Activated CD4-positive, alpha-beta T cell treated with anti-CD3 and anti-CD28 coated beads, Interleukin-2, amount 50 U/mL, for 24 hours (primary cell): ENCODE measurements at places on chromosomes 1 and 21.

DNA sequence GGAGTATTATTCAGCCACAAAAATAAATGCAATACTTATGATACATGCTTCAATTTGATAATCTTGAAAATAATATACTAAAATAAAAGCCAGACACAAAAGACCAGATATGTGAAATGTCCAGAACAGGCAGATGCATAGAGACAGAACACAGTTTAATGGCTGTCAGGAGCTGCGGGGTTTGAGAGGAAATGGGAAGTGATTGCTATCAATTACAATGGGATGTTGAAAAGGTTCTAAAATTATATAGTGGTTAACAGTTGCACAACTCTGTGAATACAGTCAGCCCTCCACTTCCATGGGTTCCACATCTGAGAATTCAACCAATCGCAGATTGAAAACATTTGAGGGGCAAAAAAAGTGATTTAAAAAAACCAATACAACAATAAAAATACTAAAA is 54.0 kb downstream of the LTN1 start:
- no peak for DNase-seq

- no peak for DNase-seq
Observed at GRCh38 chr1:165344736-165345135, 11.8 kb downstream of the LMX1A start.

GRCh38 chr1:97281962-97282361 is 560.4 kb downstream of the PTBP2 start:
- DNase-seq = no peak

DNA sequence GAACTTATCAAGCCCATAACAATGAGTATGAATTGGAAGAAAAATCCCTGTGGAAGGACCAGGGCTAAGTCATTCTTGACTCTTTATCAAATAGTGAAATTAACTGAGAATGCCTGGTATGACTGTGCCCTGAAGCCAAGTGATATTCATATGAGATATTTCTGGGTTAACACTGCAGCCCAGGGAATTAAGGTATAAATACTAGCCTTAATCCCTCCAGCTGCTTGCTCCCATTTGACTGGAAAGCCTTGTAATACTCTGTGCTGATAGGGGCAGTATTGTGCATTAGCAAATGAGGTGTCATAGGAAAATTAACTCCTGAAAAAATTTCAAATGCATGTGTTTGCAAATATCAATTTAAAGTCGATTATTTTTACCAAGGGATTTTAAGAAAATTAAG is 568.8 kb downstream of the LMO4 start:
- no peak for DNase-seq

DNA sequence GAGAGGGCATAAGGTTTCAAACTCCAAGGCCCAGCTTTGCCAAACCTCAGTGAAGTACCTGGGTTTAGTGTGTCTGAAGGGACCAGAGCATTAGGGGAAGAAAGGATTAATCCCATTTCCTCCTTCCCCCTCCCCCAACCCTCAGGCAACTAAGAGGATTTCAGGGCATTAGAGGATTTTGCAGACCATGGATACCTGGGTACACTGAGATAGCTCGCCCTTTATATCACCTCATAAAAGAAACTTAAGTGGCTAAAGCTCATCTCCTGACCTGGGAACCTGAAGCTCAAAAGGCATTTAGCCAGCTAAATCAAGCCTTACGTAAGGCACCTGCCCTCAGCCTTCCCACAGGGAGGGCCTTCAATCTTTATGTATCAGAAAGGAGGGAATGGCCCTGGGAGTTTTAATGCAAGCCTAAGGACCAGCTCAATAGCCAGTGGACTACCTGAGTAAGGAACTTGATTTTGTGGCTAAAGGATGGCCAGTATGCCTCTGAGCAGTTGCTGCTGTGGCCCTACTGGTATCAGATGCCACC is 26.4 kb upstream of the SMYD3 start:
- no peak for DNase-seq

- no peak for DNase-seq
Observed at GRCh38 chr1:21857840-21858670, 46.0 kb downstream of the LDLRAD2 start.

GRCh38 chr1:153380711-153381110 is 5.3 kb upstream of the S100A12 start:
- DNase-seq = no peak

- no peak for DNase-seq
Observed at GRCh38 chr21:35507181-35507759, 458.2 kb upstream of the RUNX1 start.

- DNase-seq = no peak
Observed at GRCh38 chr1:21287905-21288514, 2.3 kb downstream of the ECE1 start.

DNA sequence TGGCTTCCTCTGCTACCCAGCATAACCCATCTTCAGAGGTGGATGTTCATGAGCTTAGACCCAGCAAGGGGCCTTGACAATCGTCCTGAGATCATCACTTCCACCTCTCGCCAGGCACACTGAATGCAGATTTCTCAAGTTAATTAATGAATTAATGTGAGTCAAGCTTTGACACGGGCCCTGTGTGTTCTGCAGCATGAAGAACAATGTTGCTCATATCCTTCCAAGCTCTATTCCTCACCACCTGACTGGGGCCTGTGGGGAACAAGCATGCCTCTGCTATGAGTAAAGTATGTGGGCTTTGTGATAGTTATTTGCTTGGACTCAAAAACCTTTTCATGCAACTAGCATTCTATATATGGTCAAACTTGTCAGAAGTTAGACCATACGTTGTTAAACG is 122.0 kb downstream of the SEC16B start:
- DNase-seq = no peak

DNA sequence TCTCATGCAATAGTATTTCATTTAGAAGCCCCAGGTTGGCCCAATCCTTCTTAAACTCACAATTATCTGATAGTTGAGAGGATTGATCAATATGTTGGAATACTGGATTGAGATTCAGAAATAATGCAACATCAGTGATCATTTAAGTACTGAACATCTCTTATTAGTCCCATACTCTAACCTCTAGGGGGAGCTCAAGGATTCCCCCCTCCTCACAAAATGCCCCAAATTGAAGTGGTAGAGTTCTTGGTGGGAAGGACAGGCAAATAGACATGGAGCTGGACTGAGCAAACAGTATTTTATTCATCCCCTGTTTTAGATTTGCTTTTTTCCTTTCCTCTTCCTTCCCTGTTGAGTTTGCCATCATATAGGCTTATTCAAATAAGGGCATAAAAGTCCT is 62.8 kb downstream of the NGF start:
- no peak for DNase-seq

DNA sequence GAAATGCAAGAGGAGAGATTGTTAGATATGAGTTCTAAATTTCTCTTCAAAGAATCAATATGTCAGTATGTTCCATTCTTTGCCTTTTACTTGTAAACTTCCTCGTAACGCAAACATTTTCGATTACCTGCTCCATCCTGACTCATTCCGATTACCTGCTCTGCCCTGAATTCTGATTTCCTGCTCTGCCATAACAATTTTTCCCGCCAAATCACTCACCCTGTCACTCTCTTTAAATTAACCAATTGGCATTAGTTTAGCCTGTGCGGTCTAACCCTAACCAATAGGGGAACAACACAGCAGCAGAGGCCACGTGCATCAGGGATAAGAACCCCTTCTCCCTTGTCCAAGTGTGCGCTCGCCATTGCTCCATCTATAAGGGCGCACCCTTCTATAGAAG is 25.0 kb upstream of the CBR3 start:
- no peak for DNase-seq

DNA sequence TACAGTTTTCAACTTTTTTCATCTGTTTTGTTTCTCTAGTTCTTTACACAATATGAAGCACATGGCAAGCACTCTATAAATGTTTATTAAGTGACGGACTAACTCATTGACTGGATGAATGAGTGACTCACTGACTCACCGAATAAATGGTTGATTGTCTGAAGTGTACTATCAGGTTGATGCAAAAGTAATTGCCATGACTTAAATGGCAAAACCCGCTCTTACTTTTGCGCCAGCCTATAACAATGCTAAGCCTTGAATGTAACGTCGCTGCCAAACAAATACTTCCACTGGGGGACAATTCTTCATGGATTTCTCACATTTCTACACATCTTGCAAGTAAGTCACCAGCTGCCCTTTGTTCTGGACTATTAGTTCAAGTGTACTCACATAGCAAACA is 109.0 kb upstream of the KCTD3 start:
- no peak for DNase-seq

- no peak for DNase-seq
Observed at GRCh38 chr1:5508669-5509330, 483.4 kb downstream of the NPHP4 start.

DNA sequence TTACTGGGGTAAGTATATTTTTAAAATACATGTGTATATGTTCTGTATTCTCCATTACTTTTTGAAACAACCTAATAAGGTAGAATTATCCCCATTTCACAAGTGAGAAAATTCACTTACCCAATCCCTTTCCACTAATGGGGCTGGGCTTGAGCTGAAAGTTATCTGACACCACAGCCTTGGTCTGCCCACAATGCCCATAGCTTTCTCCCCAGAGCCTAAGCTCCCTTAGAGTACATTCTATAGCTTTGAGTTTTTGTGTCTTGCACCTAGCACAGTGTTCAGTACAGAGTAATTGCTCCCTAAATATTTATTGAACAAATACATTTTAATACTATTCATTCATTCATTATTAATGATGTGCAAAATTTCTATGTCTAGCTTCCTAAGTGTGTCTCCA is 152.7 kb upstream of the RUNX1 start:
- no peak for DNase-seq

DNA sequence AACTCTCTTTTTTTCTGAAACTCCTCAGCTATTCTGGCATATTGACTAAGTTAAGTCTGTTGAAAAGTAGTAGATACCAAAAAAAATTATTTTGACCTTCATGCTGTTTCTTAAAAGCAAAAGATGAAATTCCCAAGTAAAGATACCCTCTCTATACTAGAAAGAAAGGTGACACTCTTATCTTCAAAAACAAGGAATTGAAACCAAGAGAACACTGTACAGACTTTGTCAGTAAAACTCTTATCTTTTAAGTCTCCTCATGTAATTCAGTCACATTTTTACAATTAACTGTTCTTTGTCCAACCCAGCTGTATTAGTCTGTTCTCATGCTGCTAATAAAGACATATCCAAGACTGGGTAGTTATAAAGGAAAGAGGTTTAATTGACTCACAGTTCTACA is 496.2 kb downstream of the LTN1 start:
- DNase-seq = no peak

DNA sequence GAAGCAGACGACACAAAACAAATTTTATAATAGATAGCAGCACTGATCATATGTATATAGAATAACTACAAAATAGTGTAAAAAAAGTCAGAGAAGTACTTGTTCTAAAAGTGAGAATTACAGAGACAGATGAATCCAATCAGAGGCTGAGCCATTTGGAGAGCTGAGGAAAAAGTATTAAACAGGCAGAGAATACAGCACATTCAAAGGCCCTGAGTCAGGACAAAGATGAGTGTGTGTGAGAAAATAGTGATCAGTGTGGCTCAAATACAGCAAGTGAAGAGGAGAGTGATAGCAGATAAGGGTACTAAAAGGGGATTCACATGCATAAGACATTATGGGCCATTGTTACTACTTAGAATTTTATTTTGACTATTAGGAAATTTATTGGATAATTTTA is 430.6 kb upstream of the BRINP3 start:
- DNase-seq = no peak

- DNase-seq = no peak
Observed at GRCh38 chr1:225519166-225519863, 91.5 kb upstream of the LBR start.

DNA sequence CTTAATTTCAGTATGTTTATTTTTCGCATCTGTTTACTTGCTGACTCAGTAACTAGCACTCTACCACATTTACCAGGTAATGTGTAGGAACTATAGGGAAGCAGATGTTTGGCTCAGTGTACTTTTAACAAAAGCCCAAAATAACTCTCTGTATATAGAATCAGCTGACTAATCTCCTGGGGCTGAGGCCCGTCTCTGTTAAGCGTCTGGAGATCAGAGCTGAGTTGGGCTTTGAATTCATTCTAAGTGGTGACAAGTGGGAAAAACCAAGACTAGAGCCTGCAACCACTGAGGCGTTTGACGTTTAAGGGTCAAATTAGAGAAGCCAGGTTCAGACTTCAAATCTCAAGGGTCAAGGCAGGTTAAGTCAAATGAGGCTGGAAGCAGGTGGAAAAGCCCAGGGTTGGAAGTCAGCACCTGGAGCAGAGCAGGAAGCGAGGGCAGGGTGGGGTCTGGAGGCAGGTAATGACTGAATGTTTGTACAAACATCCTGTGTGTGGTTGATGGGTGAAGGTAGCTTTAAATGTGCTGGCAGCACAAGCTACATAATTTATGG is 56.8 kb upstream of the LYST start:
- DNase-seq = no peak

DNA sequence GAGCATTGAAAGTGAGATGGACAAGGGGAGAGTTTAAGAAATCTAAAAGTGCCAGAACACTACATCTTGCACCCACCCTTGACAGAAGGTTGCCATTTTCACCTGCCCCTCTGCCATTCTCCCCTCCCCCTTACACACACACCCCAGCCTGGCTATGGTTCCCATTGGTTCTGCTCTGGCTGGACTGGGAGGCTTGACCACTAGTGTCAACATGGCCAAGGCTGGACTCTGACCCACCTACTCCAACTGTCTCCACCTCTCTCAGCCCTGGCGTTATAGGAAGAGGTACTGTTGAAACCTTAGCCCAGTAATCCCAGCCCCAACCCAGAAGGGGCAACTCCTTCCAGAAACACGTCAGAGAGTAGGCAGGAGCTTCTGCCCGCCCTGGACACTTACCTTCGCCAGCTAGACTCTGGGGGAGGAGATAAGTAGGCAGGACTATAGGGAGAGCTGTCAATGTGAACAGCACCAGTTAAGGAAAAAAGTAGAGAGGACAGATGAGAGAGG is 4.5 kb downstream of the CRTC2 start:
- DNase-seq = no peak

- no peak for DNase-seq
Observed at GRCh38 chr1:46034601-46035516, 97.6 kb downstream of the PIK3R3 start.

DNA sequence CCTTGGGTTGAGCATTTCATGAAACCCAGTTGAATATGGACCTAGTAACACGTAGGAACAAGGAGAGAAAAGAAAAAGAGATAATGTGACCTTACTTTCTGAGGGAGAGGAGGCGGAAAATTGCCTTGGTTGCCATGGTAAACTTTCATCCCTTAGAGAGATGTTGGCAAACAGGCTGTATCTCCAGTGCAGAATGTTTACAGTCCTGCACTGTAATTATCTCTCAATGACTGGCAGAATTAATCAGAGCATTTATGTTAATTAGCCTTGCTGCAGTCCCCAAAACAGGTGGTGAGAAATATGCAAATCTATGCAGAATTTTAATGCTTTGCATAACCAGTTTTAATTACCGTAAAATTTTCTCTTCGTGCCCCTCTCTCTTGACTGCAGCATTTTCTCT is 147.3 kb downstream of the CD247 start:
- DNase-seq = no peak

- no peak for DNase-seq
Observed at GRCh38 chr21:40886931-40887330, 40.0 kb upstream of the DSCAM start.
